ENCODE measurements at places on chromosomes 5 and 9.

- no peak for DNase-seq
These were observed 177.7 kb downstream of the CPLANE1 start for GRCh38 chr5:37071487-37071886.

DNA sequence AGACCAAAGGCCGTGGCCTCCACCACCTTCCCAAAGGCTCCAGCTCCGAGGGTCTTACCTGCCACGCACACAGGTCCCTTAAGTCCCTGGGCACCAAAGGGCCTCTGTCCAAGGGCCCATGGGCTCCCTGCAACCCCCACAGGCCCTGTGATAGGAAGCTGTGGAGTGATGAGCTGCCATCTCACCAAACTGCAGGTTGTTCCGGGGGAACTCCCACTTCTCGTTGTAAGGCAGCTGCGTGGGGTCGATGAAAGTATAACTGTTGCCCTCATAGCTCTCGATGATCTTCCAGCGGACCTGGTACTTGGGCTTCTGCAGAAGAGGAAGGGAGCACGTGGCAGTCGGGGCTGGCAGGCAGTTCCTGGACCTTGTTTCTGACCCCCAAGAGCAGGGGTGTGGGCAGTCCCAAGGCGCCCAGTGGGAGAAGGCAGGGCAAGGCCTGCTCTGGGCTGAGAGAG, 24.8 kb downstream of the CSF1R start:
- DNase-seq: no peak

DNA sequence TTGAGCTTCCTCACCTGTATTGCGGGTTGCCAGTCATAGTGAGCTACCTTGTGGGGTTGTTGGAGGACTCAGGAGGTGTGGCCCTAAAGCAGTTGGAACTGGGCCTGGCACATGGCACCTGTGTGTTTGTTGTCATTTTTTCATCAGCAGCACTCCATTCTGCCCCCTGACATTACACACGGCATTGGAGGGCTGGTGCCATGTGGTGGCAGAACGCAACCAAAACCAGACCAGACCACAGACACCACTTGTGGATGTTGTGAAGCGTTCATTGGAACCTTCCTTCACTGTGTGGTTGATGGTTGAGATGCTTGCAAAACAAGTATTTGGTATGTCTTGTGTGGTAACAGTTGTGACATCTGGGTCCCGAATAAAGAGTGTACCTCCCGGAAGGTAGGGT, 113.2 kb upstream of the ERCC6L2 start:
- DNase-seq: no peak

DNA sequence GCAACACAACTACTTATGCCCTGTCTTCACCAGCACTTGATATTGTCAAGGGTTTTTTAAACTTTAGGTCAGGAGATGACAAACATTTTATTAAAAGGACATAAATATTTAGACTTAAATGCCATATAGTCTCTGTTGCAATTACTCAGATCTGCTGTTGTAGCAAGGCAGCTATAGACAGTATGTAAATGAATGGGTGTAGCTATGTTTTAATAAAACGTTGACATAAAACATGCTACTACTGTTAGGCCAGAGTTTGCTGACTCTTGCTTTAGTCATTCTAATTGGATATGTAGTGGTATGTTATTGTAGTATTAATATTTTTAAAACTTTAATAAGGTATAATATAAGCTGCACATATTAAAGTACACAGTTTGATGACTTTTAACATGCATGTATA, 27.7 kb downstream of the ZNF131 start:
- no peak for DNase-seq

GRCh38 chr5:90113108-90113507, 296.4 kb downstream of the CETN3 start:
- DNase-seq: no peak

GRCh38 chr9:133971121-133971951, 20.8 kb downstream of the VAV2 start:
- no peak for DNase-seq

DNA sequence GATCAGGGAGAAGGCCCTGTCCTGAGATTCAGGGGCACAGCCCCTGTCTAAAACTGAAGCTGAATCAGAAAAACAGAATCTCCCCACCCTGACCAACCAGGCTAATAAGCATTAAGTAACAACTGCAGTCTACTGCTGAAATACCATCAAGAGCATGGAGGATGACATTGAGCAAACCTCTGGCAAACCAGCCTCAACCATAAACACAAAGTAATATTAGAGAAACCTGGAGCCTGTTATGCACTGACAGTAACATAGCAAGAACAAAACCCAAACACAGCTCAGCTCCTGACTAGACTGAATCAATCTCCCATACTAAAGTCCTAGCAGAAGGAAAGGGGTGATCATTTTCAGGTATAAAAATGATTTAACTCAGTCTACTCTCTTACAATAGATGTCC, 24.8 kb upstream of the CCL21 start:
- no peak for DNase-seq

GRCh38 chr9:5500441-5501235, 9.7 kb upstream of the PDCD1LG2 start:
- no peak for DNase-seq

GRCh38 chr5:59134471-59135163, 551.7 kb downstream of the RAB3C start:
- no peak for DNase-seq

GRCh38 chr5:108797396-108797795, 49.7 kb downstream of the FER start:
- no peak for DNase-seq

- DNase-seq: no peak
These were observed 41.8 kb downstream of the RAPGEF1 start for GRCh38 chr9:131697908-131698617.

DNA sequence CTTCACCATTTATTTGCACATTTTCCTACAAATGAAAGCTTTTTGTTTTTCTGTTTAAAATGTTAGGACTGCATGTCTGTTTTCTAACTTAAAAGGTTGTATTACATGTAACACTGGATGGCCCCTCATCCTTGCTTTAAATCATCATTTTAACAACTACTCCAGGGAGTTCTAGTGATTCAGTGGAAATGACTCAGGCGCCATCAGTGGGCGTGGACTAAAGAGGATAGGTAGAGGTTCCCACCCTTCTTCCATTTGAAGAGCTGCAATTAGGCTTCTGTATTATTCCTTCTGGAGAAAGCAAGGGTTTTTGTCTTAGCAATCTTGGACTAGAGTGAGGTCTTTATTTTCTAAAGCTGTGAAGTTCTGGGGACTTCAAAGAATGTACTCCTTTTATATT, 213.7 kb downstream of the TMEM38B start:
- no peak for DNase-seq

GRCh38 chr9:98132158-98132557, 13.1 kb upstream of the TRIM14 start:
- DNase-seq: no peak

DNA sequence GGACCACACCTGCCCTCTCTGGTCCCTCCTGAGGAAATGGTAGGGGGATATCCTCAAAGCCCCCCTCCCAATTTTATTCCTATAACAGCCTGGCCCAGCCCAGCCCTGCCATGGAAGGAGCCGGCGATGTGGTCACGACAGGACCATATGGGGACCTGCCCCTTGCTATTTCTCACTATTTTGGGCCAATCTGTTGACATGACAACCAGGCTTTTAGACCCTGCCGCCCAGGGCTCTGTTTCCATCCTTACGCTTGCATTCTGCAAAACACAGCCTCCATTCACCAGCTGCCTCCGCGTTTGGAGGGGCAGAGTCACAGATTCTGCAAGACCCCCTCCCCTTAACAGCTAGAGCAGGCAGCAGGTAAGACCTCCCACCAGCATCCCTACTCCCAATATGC, 112.2 kb downstream of the GABBR2 start:
- DNase-seq: no peak

DNA sequence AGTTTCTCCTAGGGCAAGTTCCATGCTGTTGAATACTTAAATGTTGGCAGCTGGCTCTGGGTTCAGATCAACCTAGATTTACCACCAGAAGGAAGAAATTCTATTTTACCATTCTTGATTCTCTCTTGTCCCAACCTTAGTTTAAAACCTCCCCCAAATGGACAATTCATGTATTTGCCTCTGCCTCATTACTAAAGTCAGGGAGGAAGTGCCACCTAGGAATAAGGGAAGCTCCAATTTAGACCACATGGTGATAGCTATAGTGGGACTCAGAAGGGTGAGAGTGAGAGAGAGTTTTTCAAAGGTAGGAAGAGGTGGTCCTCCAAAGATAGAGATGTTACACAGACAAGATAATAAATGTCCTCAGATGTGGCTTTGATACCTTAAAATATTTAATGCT, 53.4 kb upstream of the PAM start:
- DNase-seq: no peak

- DNase-seq: no peak
These were observed 89.8 kb downstream of the CACNA1B start for GRCh38 chr9:137967280-137967953.

GRCh38 chr5:176529116-176529740, 8.0 kb downstream of the RNF44 start:
- no peak for DNase-seq

GRCh38 chr5:66987949-66988838, 208.4 kb downstream of the CD180 start:
- no peak for DNase-seq

- DNase-seq: no peak
These were observed 14.7 kb downstream of the CENPK start for GRCh38 chr5:65548281-65548680.

DNA sequence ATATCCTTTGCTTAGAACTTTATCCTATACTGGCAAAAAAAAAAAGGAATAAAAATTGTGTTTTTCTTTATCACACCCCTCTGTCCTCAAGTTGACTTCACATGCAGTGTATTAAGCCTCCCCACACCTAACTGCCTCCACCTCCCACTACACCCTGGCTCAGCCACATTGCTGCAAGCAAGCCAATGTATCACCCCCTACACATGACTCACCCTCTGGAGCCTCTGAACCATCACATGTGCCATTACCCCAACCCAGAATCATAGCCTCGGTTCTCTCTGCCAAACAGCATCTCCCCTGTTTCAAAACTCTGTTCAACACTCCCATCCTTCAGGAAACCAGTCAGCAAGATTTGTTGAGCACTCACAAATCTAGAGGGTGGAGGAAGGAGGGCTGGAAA, 209.0 kb downstream of the CWC27 start:
- DNase-seq: no peak

GRCh38 chr5:40428126-40428525, 251.6 kb upstream of the PTGER4 start:
- no peak for DNase-seq

- no peak for DNase-seq
These were observed 102.0 kb downstream of the ARHGAP26 start for GRCh38 chr5:142872217-142872616.

DNA sequence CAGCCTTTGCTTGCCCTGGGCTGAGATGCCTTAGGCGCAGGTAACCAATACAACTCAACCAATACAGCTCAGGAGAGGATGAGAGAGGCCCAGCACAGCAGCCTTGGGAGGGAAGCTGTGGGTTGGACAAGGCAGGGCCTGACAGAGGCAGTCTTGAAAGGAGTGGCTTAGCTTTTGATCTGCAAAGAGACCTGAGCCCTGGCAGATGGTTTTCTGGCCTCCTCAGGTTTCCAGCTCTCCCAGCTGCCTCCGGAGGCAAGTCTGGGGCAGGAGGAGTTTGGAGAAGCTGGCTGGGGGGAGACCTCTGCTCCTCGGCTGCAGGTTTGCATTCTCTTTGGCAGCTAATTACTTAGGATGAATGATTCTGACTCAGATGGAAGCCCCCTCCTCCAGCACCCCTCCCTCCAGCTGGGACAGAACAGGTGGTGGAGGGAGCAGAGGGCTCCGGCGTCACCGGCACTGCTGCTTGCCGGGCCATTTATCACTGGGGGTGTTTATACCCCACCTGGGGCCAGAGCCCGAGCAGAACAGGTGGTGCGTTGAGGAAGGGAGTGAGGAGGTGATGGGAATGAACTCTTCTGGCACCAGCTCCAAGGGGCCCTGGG, 50.8 kb downstream of the TSPAN17 start:
- DNase-seq: no peak

GRCh38 chr5:34895641-34896419, 19.5 kb downstream of the RAD1 start:
- no peak for DNase-seq

- DNase-seq: no peak
These were observed 152.3 kb downstream of the NR3C1 start for GRCh38 chr5:143251190-143251589.

- no peak for DNase-seq
These were observed 803.4 kb upstream of the CDH6 start for GRCh38 chr5:30390095-30390494.

DNA sequence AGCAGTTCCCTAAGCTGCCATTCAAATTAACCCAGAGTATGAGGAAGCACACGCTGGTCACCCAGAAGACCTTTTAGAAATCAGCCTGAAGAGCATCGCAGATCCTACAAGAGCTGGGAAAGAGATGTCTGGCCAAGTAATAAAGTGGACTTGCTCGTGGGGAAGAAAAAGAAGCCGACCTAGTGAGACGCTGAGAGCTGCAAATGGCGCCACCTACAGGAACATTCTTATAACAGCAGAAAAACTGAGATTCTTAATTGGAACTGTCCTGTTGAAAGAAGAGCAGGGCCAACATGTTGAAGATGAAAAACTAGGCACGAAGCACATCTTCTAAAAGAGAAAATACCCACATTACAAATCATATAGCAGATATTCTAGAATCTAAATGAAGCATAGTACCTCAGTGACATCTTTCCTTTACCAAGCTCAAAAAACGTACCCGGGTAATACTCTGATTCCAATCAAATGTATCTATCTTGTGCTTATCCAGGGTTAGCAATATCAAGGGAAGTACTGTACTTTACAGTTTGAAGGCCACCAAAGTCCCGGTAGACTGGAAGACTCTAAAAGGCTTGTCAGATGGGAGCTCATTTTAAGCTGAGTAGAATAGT, 3.9 kb upstream of the GNAQ start:
- DNase-seq: peak; percentile 35

GRCh38 chr5:132686193-132686592, 12.4 kb downstream of the IL4 start:
- DNase-seq: no peak

- no peak for DNase-seq
These were observed 263.3 kb downstream of the TMEM167A start for GRCh38 chr5:82813861-82814260.

GRCh38 chr9:126025991-126026390, 278.8 kb downstream of the PBX3 start:
- no peak for DNase-seq

- DNase-seq: no peak
These were observed 57.6 kb upstream of the RANBP3L start for GRCh38 chr5:36359267-36359666.

- DNase-seq: no peak
These were observed 23.3 kb downstream of the RAD1 start for GRCh38 chr5:34891981-34892380.

GRCh38 chr9:5617749-5618148, 11.2 kb upstream of the RIC1 start:
- no peak for DNase-seq

DNA sequence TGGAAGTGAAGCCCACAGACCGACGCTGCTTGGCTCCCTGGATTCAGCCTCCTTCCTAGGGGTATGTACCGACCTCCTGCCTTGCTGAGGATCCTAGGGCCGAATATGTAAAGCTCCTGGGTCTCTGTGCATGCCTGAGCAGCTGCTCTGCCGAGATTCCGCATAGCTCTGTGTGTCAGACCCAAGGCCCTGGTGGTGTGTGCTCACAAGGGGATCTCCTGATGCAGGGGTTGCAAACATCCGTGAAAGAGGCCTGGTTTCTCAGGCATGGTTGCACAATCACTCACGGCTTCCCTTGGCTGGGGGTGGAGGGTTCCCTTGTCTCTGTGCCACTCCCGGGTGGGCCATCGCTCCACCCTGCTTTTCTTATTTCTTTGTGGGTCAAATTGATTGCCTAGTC, 19.9 kb upstream of the SVEP1 start:
- DNase-seq: no peak

Data from stimulated activated CD4-positive, alpha-beta T cell treated with anti-CD3 and anti-CD28 coated beads, Interleukin-2, amount 100 ng/mL, for 24 hours (primary cell).